DMS53 (cell line): ENCODE measurements at places on chromosomes 13 and 19.

- DNase-seq: no peak
Measured at GRCh38 chr19:6531956-6532243, 1.1 kb downstream of the TNFSF9 start.

DNA sequence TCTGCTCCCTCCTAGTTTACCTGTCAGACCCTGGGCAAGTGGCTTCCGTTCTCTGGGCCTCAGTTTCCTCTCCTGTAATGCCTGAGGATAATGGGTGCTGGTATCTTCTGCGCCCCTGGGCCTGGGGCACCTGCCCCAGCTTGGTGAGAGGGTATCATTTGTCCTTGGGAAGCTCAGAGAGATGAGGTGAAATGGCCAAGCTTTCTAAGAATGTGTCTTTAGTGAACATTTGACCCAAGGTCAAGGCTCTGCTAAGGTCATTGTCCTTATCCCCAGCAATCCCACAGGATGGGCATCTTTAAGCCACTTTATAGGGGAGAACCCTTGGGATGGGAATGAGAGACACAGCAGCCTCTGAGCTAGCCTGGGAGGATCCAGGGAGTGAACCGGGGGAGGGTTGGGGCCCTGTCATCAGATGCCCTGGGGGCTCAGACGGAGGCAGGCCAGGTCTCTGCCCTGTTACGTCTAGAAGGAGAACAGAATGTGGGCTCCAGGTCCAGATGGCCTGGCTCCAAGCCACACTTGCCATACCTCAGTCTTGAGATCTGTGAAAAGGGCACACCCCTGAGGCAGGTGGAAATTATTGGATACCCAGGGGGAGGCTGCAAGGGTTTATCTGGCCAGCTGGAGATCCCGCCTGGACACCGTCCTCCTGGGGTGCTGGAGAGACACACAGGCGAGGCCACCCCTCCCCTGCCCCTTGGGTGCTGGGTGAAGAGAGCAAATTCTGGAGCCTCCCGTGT lies 1.1 kb upstream of the NFIC start:
- DNase-seq: no peak

DNA sequence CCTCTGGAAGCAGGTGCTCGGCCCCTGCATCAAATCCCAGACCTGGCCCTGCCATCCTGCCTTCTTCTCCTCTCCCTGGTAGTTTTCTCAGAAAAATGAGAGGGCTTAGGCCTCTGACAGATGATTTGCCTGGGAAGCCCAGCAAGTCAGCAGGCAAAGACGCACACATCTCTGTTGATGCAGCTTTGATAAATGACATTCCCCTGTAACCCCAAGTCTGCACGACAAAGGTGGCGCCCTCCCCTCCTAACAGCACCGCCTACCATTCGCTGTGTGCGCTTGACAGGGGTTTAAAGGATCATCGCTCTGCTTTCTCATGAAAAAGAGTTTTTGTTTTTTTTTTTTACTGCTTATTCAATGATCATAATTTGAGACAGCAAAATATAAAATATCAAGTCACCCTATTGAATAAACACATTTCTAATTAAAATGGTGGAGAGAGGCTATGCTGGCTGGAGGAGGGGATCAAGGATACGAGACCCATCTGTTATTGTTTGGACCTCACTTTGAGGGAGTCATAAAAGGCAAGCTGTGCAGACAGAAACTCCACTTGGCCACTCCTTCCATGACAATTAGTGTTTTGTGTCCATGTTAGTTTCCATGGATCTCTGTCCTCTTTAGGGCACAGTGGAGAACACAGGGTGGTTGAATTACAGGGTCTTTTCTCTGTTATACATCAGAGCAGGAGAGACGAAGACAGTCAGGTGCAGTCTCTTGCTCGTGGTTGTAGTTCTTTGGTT lies 126.1 kb downstream of the FGF9 start:
- no peak for DNase-seq

DNA sequence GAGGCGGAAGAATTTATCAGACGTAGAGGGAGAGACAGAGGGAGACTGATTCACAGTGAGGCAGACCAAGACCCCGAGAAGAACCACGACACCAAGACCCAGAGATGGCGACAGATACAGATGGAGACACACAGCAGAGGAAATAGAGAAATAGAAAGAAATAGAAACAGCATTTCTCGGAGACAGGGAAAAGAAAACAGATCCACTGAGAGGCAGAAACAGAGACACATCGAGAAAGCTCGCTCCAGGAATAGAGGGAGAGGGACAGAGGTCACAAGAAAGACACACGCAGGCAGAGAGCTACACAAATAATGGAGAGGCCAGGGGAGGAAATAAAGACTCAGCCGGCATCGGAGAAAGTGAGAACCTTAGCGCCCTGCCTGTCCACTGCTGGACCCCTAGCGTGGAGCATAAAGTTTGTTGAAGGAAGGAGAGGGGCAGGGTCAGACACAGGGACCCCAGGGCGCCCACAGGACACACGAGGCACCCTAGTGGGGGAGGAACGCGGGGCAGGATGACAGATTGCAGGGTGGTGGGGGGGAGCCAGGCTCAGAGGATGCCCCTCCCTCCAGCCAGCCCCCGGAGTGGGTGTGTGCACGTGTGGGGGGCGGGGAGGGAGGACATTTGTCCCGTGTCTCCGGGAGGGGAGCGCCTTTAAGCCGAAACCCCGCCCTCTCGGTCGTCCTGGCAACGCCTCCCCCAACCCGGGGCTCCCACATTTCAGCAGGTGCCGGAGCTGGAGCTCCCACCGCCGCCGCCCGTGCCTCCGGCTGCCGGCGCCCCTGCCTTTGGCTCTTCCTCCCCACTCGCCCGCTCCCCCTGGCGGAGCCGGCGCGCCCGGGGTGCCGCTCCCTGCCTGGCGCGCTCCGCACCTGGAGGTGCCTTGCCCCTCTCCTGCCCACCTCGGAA lies at the start of gene PRKCG:
TSS of gene PRKCG (plus strand) at position 716 of the 909 bp plus-strand sequence. CDS start 298 bp downstream, outside the sequence.
- no peak for DNase-seq

DNA sequence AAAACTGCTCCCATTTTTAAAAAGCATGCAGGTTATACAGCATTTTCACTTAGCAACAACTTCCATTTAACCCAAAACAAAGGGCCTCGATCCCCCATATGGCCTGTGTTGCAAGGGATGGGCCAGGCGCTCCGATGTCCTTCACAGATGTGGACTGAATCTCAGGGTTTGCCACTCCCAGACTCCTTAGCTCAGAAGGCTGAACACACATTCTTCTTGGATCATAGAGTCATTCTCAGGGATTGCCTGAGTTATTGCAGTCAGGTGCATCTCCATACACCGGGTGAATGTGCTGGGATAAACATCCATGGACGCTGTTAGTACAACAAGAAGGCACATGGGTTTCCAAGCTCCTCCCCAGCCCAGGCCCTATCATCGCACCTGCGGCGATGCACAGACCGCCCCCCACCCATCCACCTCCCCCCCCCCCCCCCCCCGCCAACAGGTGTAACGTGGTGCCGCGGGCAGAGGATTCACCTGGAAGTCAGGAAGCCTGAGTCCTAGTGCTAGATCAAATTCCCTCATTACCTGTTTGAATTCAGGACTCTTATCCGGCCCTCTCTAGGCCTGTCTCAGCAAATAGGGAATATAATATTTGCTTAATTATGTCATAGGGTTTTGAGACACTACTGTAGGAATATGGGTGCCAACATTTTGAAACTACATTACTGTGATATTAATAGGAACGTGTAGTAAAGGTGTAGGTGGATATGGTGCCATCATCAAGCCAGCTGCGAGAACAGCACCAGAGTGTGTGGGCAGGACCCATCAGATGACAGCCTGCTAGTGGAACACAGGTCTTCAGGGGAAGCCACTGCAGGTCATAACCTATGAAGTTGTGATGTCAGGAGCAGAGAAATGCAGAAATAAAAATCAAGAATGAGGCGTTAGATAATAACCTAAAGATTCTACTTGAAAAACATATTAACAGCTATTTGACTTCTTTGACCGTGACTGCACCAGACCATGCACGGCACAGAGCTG lies 110.9 kb downstream of the SACS start:
- peak; percentile 87 for DNase-seq

DNA sequence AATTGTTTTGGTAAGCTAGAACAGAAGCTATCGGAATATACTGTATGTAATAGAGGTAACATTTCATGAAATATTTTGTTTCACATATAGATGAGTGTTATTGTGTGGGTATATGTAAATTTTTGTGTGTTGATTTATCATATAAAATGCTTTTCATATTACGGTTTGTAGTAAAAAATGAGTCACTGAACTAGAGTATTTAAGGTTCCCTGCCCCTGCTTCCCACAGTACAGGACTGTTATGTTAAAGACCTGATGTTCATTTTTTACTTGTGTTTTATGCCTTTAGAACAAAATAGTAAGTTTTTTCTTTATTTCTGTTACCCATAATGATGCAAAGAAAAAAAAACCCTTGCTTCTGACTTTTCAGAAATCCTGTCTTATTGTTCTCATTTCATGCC lies 243.4 kb downstream of the ENOX1 start:
- DNase-seq: no peak

GRCh38 chr13:84263354-84264069 lies 381.2 kb upstream of the SLITRK1 start:
- peak; percentile 0 for DNase-seq

GRCh38 chr19:30206187-30206586 lies 166.0 kb upstream of the ZNF536 start:
- DNase-seq: no peak

DNA sequence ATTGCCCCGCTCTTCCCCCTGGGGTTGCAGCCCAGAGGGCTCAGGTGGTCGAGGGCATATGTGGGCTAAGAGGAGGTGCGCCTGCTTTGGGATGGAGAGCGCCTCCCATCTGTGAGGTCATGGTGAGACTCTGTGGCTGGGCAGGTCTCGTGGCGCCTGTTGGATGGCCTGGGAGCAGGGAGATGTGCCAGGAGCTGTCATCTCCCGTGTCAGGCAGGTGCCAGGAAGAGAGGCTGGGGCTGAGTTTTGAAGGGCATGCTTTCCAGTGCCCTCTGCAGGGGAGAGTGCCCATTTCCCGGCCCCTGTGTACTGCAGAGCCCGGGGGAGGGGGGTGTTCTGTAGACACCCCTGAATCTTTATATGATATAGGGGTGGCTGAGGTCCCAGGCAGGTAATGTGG lies 2.8 kb downstream of the WTIP start:
- peak; percentile 43 for DNase-seq

DNA sequence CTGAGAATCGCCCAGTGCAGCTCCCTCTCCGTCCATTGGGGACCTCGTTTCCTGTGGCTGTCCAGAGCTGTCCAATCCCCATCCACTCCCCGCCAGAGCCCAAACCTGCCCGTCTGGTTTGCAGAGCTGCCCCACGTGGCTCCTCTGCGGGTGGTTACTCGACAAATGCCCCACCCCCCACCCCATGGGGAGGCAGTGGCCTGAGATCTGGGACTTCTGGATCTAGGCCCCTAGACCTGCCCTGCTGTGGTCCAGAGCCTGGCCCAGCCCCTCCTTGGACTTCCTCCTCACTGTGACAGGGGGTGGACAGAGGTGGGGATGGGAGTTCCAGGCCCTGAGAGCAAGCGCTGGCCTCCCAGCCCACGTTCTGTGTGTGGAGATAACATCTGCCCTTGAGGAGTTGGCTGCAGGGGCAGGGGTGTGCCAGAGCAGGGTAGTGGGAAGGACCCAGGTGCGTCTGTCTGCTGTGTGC lies 29.1 kb downstream of the PAK4 start:
- DNase-seq: peak; percentile 60
